Endodermal cell (in vitro differentiated cells): ENCODE measurements at places on chromosomes 1 and 21. TPM values are rescaled to one million over a fixed set of nuclear protein-coding genes. Genes with fewer than 3 reads are reported as not detected.

The GUCA2B gene
- not detected in 2 replicates for total RNA-seq

GRCh38 chr21:35119501-35120047 is 70.5 kb upstream of the RUNX1 start:
- DNase-seq, result no peak

- no peak for DNase-seq
These were observed 12.4 kb downstream of the TTC4 start for GRCh38 chr1:54728027-54728426.

The TDRD10 gene
- not detected in 2 replicates for total RNA-seq

The TMEM82 gene
- total RNA-seq, result 3.2 to 4.9 TPM (median 4.7 TPM) in 3 replicates

DNA sequence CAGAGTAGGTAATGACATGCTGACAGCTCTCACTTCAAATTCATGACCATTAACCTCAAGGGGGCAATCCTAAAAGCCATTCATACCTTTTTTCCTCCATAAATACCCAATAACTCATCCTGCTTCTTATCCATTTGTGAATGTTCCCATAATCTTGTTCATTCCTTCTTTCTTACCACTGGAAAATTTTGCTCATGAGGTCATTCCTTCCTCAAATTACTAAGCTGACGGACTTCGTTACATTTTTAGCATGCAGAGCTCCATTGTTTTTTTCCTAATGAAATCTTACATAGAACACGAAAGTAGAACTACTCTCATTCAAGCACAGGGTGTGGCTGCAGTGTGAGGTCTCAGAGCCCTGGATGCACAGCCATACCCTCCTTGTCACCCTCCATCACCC is 276.5 kb upstream of the DPYD start:
- DNase-seq, result no peak

DNA sequence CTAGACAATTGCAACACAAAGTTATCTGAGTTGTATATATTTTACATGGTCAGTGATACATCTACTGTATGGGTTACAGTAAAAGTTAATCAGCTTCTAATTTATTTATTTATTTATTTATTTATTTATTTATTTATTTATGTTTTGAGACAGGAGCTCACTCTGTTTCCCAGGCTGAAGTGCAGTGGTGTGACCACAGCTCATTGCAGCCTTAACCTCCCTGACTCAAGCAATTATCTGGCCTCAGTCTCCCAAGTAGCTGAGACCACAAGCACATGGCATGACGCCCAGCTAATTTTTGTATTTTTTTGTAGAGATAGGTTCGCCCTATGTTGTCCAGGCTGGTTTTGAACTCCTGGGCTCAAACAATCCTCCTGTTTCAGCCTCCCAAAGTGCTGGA is 241.6 kb downstream of the PTPRC start:
- DNase-seq, result no peak
